Sigmoid colon (tissue), 7 donors: ENCODE measurements at places on chromosomes 6 and 20. TPM values are rescaled to one million over a fixed set of nuclear protein-coding genes. Genes with fewer than 3 reads are reported as not detected.

DNA sequence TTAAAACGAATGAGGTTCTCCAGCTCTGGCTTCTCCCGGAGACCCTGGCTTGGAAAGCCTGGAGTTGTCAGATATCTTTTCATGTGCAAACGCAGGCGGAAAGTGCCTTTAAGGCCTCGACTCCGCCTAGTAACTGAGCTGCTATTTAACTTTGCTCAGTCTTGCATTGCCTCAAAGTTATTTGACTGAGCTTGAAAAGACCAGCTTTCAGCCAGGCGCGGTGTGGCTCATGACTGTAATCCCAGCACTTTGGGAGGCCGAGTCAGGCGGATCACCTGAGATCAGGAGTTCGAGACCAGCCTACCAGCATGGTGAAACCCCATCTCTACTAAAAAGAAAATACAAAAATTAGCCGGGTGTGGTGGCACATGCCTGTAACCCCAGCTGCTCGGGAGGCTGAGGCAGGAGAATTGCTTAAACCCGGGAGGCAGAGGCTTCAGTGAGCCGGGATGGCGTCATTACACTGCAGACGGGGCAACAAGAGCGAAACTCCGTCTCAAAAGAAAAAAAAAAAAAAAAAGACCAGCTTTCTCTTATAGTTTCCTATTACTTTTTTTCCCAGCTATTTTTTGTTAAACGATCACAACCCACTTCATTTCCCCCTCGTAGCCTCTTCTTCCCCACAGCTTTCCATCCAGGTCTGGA lies 1.9 kb downstream of the GCNT2 start:
- no peak for DNase-seq
- peaks cover 10% of the 10 kb centered on the region for H3K4me1 ChIP-seq
- H3K4me3 ChIP-seq = no peak overlapping the region
- H3K27me3 ChIP-seq = no peaks in the 10 kb centered on the region

GRCh38 chr20:41627611-41628244 lies 9.6 kb upstream of the CHD6 start:
- H3K36me3 ChIP-seq = no peaks in the 10 kb centered on the region
- no peak overlapping the region for H3K4me3 ChIP-seq
- DNase-seq = no peak
- H3K27ac ChIP-seq = no peak overlapping the region

DNA sequence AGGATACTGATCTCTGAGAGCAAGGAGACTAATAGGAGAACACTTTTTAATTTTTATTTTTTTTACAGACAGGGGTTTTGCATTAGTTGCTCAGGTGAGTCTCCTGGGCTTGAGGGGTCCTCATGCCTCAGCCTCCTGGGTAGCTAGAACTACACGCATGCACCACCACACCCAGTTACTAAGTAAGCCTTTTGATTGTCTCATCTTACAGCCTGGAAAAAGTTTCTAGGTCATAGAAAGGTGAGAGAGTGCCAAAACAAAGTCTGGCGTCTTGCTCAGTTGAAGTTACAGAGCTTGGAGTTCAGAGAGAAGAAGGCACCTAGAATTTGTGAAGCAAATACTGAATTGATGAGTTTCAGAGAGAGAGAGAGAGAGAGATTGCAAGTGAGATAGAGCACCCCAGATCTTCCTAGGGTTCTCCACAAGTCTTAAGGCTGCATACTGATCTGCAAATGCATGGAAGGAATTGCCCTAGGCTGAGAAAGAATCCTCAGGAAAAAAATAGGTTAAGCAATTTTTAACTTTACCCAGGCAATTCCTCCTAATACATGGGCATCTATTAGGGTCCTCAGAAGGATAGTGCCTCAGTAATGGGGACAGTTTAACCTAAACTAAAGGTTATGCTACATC lies 37.6 kb upstream of the PHIP start:
- H3K27me3 ChIP-seq = no peaks in the 10 kb centered on the region
- no peaks in the 10 kb centered on the region for H3K36me3 ChIP-seq
- H3K4me1 ChIP-seq = no peaks in the 10 kb centered on the region
- DNase-seq = no peak
- no peak overlapping the region for H3K27ac ChIP-seq

- no peaks in the 10 kb centered on the region for H3K27me3 ChIP-seq
- no peak overlapping the region for H3K4me3 ChIP-seq
- no peak overlapping the region for H3K27ac ChIP-seq
- DNase-seq = no peak
- no peaks in the 10 kb centered on the region for H3K36me3 ChIP-seq
Observed at GRCh38 chr6:87904011-87904410, 143.6 kb upstream of the SPACA1 start.

The CD24 gene
- 4.5 TPM for total RNA-seq

DNA sequence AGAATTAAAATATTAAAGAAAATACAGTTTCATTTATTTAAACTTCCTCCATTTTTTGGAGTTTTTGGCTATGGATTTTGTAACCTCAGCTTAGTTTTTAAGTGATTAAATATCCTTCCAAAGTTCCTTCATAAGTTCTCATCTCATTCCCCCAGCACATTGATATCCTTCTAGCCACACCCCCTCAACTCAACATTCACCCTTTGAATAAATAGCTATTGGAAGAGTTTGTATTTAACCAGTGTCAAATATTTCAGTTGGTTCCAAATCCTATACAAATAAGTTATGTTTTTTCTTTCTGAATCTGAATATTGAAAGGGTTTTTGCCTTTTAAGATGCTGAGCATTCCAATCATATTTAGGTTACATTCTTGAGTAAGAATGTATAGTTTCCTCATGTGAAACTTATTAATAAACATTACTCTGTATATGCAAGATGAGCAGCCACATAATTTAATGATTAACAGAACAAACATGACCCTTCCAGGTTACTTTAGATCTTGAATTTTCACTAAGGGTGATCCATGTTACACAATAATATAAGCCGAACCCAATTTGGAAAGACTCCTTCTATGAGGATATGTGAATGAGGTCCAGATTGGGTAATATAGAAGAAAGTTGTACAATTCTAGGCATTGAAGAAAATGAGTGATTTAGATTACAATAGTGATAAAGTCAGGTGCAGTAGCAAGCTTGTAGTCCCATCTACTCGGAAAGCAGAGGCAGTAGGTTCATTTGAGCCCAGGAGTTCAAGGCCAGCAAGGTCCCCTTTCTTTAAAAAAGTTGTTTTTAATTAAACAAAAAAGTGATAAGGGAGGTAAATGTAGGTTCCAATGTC lies 13.6 kb downstream of the GLYATL3 start:
- no peak overlapping the region for H3K4me3 ChIP-seq
- H3K27ac ChIP-seq = no peak overlapping the region
- no peak for DNase-seq
- no peaks in the 10 kb centered on the region for H3K27me3 ChIP-seq
- H3K4me1 ChIP-seq = no peaks in the 10 kb centered on the region

- no peak overlapping the region for H3K4me3 ChIP-seq
- H3K27me3 ChIP-seq = no peaks in the 10 kb centered on the region
- H3K27ac ChIP-seq = no peak overlapping the region
- DNase-seq = no peak
Observed at GRCh38 chr6:16450821-16451220, 212.4 kb downstream of the GMPR start.

GRCh38 chr20:15496501-15497039 lies 1076.7 kb downstream of the KIF16B start:
- DNase-seq = no peak
- H3K4me3 ChIP-seq = no peak overlapping the region
- no peak overlapping the region for H3K27ac ChIP-seq
- H3K27me3 ChIP-seq = no peaks in the 10 kb centered on the region
- H3K36me3 ChIP-seq = no peaks in the 10 kb centered on the region
- H3K4me1 ChIP-seq = no peaks in the 10 kb centered on the region

The CLIC1 gene
- total RNA-seq = 251 TPM

The KPNA5 gene
- 16.4 TPM for total RNA-seq

The BPIFB1 gene
- total RNA-seq = not detected

The SLC22A1 gene
- total RNA-seq = 0.99 TPM

DNA sequence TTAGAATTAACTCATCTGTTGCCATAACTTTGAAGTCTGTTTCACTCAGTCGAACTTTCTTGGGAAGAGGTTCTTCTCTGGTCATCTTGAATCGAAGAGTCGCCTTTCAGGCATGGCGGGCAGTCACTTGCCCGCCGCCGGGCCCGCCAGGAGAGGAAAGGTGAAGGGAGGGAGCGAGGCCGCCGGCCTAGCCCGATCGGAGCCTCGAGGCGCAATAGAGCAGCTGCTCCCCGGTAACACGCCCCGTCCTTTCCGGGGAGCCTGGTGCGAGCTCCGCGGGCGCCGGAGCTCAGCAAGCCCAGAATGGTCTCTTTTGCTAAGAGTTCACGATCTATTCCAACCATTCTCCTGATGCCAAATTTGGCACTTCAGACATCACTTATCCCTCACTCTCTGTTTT lies 591.8 kb downstream of the TFAP2B start:
- H3K4me1 ChIP-seq = no peaks in the 10 kb centered on the region
- no peak for DNase-seq
- H3K27ac ChIP-seq = no peak overlapping the region
- no peak overlapping the region for H3K4me3 ChIP-seq

- no peak overlapping the region for H3K4me3 ChIP-seq
- H3K27me3 ChIP-seq = no peaks in the 10 kb centered on the region
- no peaks in the 10 kb centered on the region for H3K36me3 ChIP-seq
- no peak for DNase-seq
Observed at GRCh38 chr6:6518631-6519427, 69.7 kb upstream of the LY86 start.

The TCF15 gene
- 0.66 TPM for total RNA-seq

- no peaks in the 10 kb centered on the region for H3K36me3 ChIP-seq
- no peaks in the 10 kb centered on the region for H3K4me1 ChIP-seq
- no peak overlapping the region for H3K27ac ChIP-seq
- no peak overlapping the region for H3K4me3 ChIP-seq
Observed at GRCh38 chr6:84809455-84809854, 45.1 kb upstream of the TBX18 start.

GRCh38 chr6:33854572-33855030 lies 50.8 kb upstream of the MLN start:
- no peak for DNase-seq
- peaks cover 10% of the 10 kb centered on the region for H3K4me1 ChIP-seq
- peaks cover 31% of the 10 kb centered on the region for H3K27me3 ChIP-seq
- H3K4me3 ChIP-seq = no peak overlapping the region
- no peak overlapping the region for H3K27ac ChIP-seq
- no peaks in the 10 kb centered on the region for H3K36me3 ChIP-seq

The EYA4 gene
- total RNA-seq = 8.6 TPM

The ECT2L gene
- total RNA-seq = not detected

DNA sequence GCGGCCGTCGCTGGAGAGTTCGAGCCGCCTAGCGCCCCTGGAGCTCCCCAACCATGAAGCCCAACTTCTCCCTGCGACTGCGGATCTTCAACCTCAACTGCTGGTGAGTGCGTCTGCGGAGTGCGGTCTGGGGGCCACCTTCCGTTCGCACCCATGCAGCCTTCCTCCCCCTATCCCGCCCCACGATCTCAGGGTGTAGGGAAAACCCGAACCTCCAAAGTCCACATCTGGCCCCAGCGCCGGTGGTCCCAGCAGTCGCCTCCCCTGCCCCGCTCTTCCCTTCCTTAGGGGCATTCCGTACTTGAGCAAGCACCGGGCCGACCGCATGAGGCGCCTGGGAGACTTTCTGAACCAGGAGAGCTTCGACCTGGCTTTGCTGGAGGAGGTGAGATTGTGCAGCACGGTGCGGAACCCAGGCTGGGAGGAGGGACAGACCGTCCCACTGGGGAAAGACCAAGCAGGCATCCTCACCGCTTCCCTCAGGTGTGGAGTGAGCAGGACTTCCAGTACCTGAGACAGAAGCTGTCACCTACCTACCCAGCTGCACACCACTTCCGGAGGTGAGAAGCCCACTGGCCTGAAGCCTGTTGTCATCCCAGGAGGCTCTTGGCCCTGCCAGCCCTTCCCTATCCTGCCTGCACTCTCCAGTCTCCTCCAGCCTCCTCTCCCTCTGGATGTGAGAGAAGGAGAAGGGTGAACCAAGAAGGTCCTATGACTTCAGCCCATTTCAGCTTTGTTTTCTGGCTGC lies 719 bp downstream of the SMPD2 start:
- no peaks in the 10 kb centered on the region for H3K36me3 ChIP-seq
- no peaks in the 10 kb centered on the region for H3K27me3 ChIP-seq
- DNase-seq = peak; percentile 76
- H3K27ac ChIP-seq = peak overlapping the region; percentile 82
